Activated CD4-positive, alpha-beta T cell treated with anti-CD3 and anti-CD28 coated beads, Interleukin-2, amount 10 ng/mL, durations not matched to agents 24 days and 14 days (primary cell): ENCODE measurements at places on chromosomes 1 and 21. TPM values are rescaled to one million over a fixed set of nuclear protein-coding genes. Genes with fewer than 3 reads are reported as not detected.
A peak's percentile ranks its signal among the peaks of the same experiment; 100 is the strongest.

Gene SAMD13
- total RNA-seq: 0.21 TPM in 1 of 2 replicates, not detected in the other

Gene CASQ1
- not detected in 2 replicates for total RNA-seq

Gene KRTAP21-2
- not detected in 2 replicates for total RNA-seq

Gene EDN2
- not detected in 2 replicates for total RNA-seq

Gene STUM
- total RNA-seq: not detected in 2 replicates

Gene ARHGEF16
- not detected in 2 replicates for total RNA-seq

DNA sequence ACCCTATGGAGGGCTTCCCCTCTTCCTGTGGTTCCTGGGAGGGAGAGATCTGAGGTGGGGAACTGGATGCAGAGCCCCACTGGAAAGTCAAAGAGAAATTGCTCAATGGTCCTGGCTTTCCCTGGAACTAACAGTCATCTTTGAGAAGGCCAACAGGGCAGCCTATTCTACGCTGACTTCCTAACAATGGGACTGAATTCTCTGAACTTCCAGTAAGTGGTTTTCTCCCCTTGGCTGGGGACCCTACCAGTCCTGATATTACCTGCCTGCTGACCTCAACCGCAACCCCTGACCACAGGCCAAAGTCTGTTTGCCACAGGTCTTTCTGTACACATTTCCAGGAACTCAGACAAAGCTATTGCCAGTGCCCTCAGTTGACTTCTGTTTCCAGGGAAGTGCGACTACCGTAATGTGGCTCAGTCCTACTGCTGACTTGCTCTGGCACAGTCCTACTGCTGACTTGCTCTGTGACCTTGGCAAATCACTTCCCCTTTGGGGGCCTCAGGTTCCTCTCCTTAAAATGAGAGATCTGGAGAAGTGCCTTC is 55.3 kb downstream of the C8B start:
- no peak for DNase-seq
- H3K36me3 ChIP-seq: no peaks in the 10 kb centered on the region
- H3K4me1 ChIP-seq: no peaks in the 10 kb centered on the region
- H3K4me3 ChIP-seq: no peak overlapping the region
- H3K27ac ChIP-seq: no peak overlapping the region
- no peaks in the 10 kb centered on the region for H3K27me3 ChIP-seq

DNA sequence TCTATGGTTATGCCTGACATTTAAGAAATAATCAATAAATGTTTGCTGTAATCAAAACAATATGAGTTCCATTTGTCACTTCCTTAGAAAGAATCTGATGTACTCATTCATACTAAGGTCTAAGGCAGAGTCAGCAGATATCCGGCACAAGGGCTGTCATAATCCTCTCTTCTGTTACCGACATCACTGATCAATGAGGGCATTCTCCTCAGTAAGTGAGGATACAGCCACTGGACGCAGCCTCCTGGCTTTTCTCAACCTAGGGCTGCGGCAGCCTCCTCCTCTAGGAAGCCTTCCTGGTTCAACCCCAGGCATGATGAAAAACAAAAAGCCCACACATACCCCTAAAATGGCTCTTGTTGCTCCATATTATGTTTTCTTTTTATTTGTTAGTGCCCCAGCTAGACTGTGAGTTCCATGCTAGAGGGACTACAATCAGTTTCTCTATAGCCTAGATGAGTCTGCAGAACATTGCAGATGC is 40.7 kb upstream of the TENT5C start:
- H3K4me1 ChIP-seq: peaks cover 4% of the 10 kb centered on the region
- peaks cover 9% of the 10 kb centered on the region for H3K27me3 ChIP-seq
- no peak overlapping the region for H3K4me3 ChIP-seq
- no peak overlapping the region for H3K27ac ChIP-seq
- no peak for DNase-seq

DNA sequence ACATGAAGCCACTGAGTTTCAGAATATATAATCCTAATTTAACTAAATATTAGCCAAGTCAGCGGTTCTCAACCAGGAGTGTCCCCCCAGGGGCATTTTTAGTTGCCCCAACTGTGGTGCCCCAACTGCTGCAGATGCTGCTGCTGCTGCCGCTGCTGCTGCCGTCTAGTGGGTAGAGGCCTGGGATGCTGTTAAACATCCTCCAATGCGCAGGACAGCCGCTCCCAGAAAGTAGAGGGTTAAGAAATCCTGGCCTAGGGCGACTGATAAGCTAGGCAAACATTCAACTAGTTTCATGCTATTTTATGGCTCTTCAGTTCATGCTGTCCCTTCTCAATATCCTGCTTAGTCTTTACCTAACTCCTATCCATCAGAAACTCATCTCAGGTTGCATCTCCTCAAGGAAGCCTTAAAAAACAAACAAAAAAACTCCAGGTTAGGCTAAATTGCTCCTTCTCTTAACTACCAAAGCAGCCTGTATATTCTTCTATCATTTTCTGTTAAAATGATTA is 9.9 kb upstream of the DCAF6 start:
- no peak for DNase-seq
- no peak overlapping the region for H3K4me3 ChIP-seq
- peaks cover 12% of the 10 kb centered on the region for H3K36me3 ChIP-seq
- H3K4me1 ChIP-seq: peaks cover 4% of the 10 kb centered on the region
- H3K27me3 ChIP-seq: no peaks in the 10 kb centered on the region

GRCh38 chr1:156054500-156055280 is at the start of gene LAMTOR2:
Gene LAMTOR2 (plus strand): TSS chr1:156054782. CDS start chr1:156054890, 108 bp downstream.
- H3K27me3 ChIP-seq: no peaks in the 10 kb centered on the region
- peaks cover 30% of the 10 kb centered on the region for H3K4me1 ChIP-seq
- H3K27ac ChIP-seq: peak within 1 kb of the TSS; percentile 89
- peak; percentile 99 for DNase-seq
- H3K36me3 ChIP-seq: peaks cover 32% of the 10 kb centered on the region

DNA sequence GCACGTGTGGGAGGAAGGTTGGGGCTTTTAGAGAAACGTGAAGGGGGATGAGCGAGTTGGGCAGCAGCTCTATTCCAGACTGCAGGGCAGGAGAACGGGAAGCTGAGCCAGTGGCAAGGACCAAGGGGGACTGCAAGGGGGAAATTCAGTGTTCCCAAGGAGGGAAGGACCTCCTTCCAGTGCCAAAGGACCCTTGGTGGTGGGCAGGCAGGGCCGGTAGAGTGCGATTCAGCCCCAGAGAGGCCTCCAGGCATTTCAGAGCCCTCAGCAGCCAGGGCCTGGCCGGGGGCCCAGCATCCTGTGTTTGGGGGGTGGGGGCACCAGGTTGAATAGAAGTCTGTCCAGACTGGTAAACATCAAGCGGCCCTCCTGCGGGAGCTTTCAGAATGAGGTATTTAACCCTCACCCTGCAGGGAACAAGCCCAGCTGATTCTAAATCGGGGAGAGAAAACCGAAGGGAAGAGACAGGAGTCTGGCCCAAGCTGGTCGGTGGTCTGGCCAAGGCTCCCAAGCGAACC is 2.3 kb downstream of the COL9A2 start:
- no peak for DNase-seq
- peaks cover 47% of the 10 kb centered on the region for H3K4me1 ChIP-seq
- H3K27ac ChIP-seq: peak overlapping the region; percentile 41
- H3K27me3 ChIP-seq: peaks cover 24% of the 10 kb centered on the region

GRCh38 chr1:41641475-41641814 is 157.0 kb upstream of the EDN2 start:
- DNase-seq: peak; percentile 66
- no peaks in the 10 kb centered on the region for H3K27me3 ChIP-seq
- H3K36me3 ChIP-seq: peaks cover 31% of the 10 kb centered on the region
- H3K4me1 ChIP-seq: peaks cover 45% of the 10 kb centered on the region

DNA sequence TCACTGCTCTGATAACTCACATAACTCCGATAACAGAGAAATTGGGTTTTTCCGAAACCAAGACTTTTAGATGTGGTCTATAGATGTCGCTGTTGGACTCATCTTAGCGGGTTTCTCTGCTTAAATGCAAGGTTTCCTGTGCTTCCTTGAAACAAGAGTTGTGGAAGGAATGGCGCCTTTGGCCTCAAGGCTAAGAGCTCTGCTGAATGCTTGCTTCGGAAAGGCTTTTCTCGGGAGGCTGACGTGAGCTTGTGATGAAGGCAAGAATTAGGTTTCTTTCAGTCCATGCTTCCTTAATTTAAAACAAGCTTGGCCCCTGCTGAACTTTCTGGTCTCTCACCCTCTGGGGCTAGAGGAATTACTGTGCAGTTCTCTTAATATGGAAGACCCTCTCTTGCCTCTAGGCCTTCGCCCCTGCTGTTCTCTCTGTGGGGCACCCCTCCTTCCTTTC is 113.5 kb downstream of the MAP3K21 start:
- no peak overlapping the region for H3K27ac ChIP-seq
- no peak overlapping the region for H3K4me3 ChIP-seq
- DNase-seq: peak; percentile 69

DNA sequence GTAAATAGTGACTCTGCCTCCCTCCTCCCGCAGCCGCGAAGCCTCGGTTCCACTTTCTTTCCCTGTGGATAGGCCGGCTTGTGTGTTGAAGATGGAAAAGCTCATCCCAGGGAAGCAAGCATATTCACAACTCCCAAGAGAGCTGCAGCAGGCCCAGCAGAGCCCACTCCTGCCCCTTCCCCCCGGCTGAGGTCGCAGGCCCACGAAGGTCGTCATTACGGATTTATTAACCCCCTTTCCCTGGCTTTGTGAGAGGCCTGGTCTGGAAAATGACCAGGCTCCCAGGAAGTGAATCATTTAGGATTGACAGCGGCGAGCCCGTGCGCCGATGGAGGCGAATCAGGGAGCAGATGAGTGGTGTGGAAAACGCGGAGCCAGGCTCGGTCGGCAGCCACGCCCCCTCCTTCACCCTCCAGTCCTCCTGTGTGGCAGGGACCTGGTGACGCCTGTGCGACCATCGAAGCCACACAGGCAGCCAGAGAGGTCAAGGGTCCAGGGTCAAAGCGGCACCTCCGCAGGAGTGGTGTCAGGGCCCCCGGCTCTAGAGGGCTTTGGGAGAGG is 93.4 kb downstream of the PRDM16 start:
- peaks cover 7% of the 10 kb centered on the region for H3K27me3 ChIP-seq
- no peak for DNase-seq
- no peaks in the 10 kb centered on the region for H3K36me3 ChIP-seq
- no peak overlapping the region for H3K4me3 ChIP-seq
- H3K4me1 ChIP-seq: no peaks in the 10 kb centered on the region
- no peak overlapping the region for H3K27ac ChIP-seq

GRCh38 chr1:90411185-90411584 is 305.9 kb downstream of the BARHL2 start:
- H3K4me3 ChIP-seq: no peak overlapping the region
- H3K27me3 ChIP-seq: no peaks in the 10 kb centered on the region

- H3K36me3 ChIP-seq: no peaks in the 10 kb centered on the region
- no peak for DNase-seq
- H3K27me3 ChIP-seq: no peaks in the 10 kb centered on the region
- H3K4me1 ChIP-seq: peaks cover 8% of the 10 kb centered on the region
- H3K27ac ChIP-seq: no peak within 1 kb of the TSS
Measured at GRCh38 chr1:178870944-178871343, at the start of gene ANGPTL1. Gene ANGPTL1 (minus strand): TSS chr1:178871077. CDS start chr1:178865776, 5,301 bp downstream.

GRCh38 chr21:23949493-23949892 is 1657.8 kb downstream of the MRPL39 start:
- peak overlapping the region; percentile 11 for H3K4me3 ChIP-seq
- peaks cover 17% of the 10 kb centered on the region for H3K4me1 ChIP-seq
- no peak for DNase-seq
- no peaks in the 10 kb centered on the region for H3K36me3 ChIP-seq

DNA sequence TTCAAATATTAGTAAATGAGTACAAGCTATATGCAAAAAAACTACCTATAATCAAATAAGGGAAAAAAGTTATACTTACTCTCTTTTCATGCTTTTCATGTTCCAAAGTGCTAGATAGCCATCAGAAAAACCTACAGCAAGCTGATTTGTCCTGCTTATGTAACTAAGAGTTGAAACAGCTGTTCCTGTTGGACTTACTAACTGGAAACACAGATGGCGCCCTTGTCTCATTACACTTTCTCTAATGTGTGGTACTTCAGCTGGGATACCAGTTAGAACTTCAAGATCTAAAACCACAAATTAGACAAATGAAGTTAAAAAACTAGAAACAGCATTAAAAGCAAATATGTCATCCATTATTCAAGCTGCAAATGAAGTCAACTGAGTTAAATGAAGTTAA is 24.3 kb downstream of the AHCTF1 start:
- DNase-seq: peak; percentile 74
- H3K4me1 ChIP-seq: peaks cover 2% of the 10 kb centered on the region
- H3K27ac ChIP-seq: no peak overlapping the region
- no peak overlapping the region for H3K4me3 ChIP-seq
- peaks cover 51% of the 10 kb centered on the region for H3K36me3 ChIP-seq
